Activated naive CD8-positive, alpha-beta T cell treated with anti-CD3 and anti-CD28 coated beads for 36 hours (primary cell): ENCODE measurements at places on chromosomes 16 and 17.
A peak's percentile ranks its signal among the peaks of the same experiment; 100 is the strongest.

DNA sequence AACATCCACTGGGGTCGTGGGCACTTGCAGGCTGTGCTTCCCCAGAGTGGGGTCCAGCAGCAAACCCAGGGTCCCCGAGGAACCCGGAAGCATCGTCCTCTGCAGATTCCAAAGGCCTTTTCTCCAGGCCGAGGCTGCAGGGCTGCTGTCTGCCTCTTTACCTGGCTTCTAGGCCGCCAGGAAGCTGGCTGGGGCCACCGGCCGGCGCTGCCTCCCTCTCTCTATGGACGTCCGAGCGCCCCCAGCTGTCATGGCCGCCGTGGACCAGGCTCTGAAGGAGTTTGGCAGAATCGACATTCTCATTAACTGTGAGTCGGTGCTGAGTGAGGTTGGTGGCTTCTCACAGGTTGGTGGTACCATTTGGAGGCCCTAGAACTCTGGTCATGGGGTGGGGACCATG lies 5.6 kb downstream of the DECR2 start:
- no peak for DNase-seq

GRCh38 chr16:70574595-70575271 lies 51.1 kb downstream of the SF3B3 start:
- DNase-seq, result no peak

- DNase-seq, result no peak
Measured at GRCh38 chr16:70659546-70659945, 13.2 kb downstream of the IL34 start.

- DNase-seq, result no peak
Measured at GRCh38 chr16:85449191-85449884, 163.8 kb upstream of the GSE1 start.

GRCh38 chr16:72832621-72833248 lies 215.2 kb downstream of the ZFHX3 start:
- DNase-seq, result peak; percentile 67

DNA sequence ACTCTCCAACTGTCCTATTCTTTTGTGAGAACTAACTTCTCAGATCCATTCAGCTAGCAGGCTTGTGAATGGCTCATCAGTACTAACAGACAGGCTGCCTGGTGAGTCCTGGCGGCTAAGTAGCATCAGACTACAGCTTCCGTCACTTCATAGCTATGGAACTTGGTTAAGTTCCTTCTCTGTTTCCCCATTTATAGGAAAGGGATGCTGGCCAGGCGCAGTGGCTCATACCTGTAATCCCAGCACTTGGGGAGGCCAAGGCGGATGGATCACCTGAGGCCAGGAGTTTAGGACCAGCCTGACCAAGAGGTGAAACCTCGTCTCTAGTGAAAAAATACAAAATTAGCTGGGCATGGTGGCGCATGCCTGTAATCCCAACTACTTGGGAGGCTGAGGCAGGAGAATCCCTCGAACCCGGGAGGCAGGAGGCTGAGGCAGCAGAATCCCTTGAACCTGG lies 49.9 kb upstream of the TANGO6 start:
- DNase-seq, result no peak

DNA sequence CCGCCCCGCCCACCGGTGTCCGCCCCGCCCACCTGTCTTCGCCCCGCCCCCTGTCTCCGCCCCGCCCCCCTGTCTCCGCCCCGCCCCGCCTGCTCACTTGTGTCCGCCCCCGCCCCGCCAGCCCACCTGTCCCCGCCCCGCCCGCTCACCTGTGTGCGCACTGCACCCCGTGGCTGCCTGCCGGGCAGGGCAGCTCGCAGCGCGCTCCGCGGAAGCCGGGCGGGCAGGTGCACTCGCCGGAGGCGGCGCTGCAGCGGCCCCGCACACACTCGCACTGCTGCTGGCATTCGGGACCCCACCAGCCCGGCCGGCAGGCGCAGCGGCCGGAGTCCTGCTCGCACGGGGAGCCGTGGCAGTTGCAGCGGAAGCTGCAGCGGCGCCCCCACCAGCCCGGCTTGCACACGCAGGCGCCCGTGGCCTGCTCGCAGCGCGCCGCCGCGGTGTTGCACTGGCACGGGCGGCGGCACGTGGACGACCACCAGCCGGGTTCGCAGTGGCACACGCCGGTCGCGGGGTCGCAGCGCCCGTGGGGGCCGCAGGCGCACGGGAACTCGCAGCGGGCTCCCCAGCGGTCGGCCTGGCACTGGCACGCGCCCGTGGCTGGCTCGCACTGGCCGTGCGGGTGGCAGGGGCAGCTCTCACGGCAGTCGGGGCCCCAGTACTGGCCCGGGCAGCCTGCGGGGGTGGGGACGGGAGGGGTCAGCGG lies 2.1 kb downstream of the SCARF1 start:
- peak; percentile 62 for DNase-seq

GRCh38 chr16:15961060-15961511 lies 11.7 kb downstream of the ABCC1 start:
- DNase-seq, result peak; percentile 75

GRCh38 chr16:85421338-85422195 lies 191.6 kb upstream of the GSE1 start:
- no peak for DNase-seq

DNA sequence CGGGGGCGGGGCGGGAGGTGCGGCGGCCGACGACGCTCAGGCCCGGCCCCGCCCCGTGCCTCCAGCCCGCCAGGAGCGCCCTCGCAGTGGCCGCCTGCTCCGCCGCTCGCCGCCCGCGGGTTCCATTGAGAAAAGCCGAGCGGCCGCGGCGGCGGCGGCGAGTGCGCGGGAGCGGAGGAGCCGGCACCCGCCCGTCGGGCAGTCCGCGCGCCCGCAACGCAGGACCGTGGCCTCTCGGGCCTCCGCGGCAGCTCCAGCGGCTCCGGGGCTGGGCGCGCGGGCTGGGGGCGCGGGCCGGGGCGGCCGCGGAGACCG lies at the start of gene ZFPM1:
TSS of gene ZFPM1 (plus strand) at position 64 of the 315 bp plus-strand sequence. CDS start 359 bp downstream, outside the sequence.
- no peak for DNase-seq

DNA sequence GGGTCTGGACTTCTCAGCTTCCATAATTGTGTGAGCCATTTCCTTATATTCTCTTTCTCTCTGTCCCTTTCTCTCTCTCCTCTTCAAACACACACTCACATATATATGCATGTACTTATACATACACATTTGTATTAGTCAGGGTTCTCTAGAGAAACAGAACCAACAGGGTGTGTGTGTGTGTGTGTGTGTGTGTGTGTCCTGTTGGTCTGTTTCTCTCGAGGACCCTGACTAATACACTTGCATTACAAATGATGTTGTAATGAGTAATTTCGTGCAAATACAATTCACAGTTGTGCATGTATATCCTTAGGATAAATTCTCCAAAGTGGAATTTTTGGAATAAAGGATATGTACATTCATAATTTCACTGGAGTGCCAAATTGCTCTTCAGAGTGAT lies 115.3 kb downstream of the NPIPB5 start:
- no peak for DNase-seq

GRCh38 chr17:8464941-8465340 lies 29.3 kb downstream of the NDEL1 start:
- no peak for DNase-seq

DNA sequence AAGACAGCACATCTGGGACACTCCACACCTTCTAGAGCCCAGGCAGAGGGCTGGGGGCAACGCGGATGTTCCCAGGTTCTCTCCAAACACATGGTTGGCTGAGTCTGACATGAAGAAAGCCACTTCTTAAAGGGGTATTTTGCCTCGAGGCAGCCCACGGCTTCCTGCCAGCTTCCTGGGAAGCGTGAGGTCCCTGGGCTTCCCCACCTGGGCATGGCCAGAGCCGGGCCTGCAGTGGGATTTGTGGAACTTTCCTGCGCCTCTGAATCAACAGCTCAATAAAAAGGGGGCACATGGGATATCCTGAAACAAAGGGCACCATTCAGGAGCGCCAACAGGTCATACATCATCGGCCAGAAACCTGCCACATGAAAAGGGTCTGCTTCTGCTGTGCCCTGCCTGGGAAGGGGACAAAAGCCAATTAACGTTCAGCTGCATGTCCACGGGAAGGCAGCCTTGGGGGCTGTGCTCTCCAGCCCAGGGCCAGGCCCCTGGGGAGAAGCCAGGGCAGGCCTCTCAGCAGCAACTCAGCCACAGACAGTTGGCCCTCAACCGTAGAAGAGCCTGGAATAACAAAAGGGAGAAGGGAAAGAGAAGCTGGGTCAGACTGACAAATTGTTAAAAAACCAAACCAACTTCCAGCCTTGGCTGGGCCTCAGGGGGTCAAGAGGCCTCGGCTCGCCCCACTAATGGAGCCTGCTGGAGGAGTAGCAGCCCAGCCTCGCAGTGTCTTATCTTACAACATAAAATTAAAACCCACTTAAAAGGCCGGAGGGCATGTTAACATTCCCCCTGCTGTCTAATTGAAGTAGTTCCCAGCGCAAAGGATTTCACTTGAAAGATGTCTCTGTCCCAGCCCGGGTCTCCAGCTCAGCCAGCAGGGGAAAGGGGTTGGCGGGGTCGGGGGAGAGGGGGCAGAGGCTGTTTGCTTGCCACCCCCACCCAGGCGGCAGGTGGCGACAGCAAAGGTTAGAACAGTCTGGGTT lies 34.2 kb downstream of the TBX4 start:
- no peak for DNase-seq

DNA sequence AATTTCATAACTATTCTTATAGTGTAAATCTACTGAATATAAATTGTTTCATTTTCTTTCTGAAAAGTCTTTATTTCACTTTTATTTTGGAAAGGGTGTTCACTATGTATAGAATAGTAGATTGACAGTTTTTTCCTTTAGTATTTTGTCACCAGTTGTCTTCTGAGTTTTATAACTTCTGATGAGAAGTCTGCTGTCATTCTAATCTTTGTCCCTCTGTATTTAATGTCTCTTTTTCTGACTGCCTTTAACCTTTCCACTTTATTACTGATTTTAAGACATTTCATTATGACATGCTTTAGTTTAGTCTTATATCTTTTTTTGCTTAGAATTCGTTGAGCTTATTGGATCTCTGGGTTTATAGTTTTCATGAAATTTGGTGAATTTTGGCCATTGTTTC lies 166.9 kb downstream of the FTO start:
- DNase-seq, result no peak

- DNase-seq, result no peak
Measured at GRCh38 chr17:55664287-55664686, 58.4 kb downstream of the TMEM100 start.

- peak; percentile 76 for DNase-seq
Measured at GRCh38 chr17:2087597-2088211, 32.8 kb downstream of the HIC1 start.

GRCh38 chr16:85402910-85403692 lies 210.0 kb upstream of the GSE1 start:
- peak; percentile 31 for DNase-seq

DNA sequence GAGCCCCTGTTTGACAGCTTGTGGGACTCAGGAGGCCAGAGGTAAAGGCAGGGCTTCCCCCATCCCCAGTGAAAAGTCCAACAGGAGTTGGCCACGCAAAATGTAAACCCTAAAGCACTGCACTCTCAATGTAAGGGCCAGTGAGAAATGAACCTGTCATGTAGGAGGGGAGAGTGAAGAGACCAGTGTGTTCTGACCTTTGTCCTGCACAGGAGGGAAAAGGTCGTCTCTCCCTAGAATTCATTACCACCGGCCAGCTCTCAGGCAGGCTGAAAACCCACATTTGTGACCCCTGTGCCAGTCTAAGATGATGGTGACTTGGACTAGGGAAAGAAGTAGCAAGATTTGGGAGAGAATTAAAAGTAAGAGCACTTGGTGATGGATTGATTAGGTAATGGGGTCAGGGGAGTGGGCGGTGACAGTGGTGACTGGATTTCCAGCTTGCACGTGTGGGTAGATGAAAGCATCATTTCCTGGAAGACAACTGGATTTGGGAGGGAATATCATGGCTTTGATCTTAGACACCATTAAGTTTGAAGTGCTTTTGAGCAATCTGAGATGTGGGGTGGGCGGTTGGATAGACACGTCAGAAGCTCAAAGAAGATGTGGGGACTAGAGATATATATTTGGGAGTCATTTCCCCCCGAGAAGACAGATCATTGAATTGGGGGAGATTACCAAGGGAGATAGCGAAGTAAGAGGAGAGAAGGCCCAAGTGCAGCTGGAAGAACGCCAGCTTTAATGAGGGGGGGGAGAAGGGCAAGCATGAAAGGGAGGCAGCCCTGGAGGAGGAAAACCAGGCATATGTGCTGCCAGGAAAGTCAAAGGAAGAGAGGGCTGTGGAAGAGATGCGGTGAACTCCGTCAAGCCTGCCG lies 119.5 kb downstream of the NTN1 start:
- DNase-seq, result no peak

- DNase-seq, result no peak
Measured at GRCh38 chr16:24990803-24991202, 24.4 kb downstream of the ARHGAP17 start.

DNA sequence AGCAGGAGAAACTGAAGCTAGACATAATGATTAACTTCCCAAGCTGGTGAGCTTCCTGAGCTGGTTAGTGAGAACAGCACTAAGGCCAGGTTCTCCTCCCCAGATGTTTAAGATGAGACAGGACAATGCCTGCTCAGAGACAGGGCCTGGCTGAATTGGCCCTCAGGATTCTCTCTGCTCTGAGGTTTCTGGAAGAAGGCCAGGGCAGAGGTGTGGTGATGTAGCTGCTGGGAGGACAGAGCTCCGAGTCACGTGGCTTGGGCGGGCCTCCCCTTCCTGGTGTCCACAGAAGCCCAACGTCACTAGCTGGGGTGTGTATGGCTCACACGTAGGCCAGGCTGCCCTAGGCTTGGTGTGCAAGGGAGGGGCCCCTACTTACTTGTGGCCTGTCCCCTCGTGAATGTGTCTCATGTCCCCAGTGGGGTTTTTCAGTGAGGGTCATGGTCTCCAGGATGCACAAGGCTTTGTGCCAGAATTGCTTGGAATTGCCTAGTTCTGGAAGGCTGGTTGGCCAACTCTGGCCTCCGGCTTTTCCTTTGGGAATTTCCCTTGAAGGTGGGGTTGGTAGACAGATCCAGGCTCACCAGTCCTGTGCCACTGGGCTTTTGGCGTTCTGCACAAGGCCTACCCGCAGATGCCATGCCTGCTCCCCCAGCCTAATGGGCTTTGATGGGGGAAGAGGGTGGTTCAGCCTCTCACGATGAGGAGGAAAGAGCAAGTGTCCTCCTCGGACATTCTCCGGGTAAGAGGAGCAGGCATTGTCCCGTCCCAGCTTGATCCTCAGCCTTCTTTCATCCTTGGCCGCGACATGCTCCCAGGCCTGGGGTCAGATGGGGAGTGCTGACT lies 3.4 kb downstream of the NOD2 start:
- DNase-seq, result no peak

DNA sequence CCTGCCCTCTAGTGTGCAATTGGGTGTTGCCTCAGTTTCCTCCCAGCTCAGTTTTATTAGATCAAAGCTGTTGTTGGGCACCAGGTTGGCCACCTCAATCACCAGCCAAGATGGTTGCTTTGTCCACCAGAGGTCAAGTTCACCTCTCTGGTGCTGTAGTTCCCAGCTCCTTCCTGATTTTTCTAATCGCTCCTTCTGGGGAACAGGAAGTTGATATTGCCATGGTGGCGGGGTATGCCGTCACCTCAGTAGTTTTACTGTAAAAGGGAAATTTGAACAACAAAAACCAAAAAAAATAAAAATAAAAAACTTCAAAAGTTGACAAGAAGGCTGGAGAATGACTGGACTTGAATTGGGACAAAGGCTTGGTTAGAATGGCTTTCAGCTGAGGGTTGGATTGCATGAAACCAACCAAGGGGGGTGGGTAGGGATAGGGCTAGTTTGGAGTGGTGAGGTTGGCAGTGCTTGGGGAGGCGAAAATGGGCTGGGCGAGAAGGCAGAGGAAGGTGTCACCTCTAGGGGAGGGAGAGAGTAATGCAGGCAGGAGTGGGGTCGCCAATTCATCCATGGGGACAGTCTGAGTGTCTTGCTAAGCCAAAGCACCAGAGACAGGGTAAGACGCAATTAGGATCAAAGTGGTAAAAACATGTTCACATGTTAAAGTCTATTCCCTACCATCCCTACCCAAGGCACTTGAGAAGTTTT lies 6.2 kb downstream of the EFNB3 start:
- no peak for DNase-seq

GRCh38 chr16:31331141-31331764 lies 23.7 kb upstream of the ITGAX start:
- peak; percentile 25 for DNase-seq

GRCh38 chr17:27549251-27549893 lies 81.6 kb upstream of the LGALS9 start:
- no peak for DNase-seq
